Left lung (tissue), 14 donors: ENCODE measurements at places on chromosomes 4 and X. TPM values are rescaled to one million over a fixed set of nuclear protein-coding genes. Genes with fewer than 3 reads are reported as not detected.

DNA sequence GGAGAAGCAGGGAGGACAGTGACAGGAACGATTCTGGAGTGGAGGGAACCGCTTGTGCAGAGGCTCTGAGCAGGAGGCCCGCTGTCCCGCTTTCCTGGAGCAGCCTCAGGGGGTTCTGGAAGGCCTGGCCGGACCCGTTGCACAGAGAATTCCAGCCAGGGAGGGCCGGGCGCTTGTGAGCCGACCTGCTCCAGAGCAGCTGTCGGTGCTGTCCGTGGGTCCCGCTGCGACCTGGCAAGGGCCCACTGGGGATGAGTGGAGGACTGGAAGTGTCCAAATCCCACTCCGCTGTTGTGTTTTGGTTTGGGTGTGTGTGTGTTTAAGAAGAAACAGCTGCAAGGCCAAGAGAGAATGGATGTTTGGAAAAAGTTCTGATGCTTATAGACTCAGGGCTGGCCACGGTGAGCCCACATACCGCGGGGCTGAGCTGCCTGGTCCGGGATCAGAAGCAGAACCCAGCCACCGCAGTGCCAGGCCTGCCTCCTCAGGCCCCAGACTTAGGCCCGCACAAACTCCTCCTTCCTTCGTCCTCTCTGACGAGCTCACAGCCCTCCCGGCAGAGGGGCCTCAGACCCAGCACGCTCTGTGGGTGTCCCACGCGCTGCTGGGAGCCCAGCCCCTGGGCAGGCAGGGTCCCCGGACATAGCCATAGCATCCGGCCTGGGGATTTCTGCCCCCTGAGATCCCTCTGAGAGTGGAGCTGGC is 73.9 kb downstream of the HTRA3 start:
- DNase-seq: no peak

- DNase-seq: no peak
Measured at GRCh38 chr4:15513545-15513944, 43.9 kb downstream of the CC2D2A start.

IL9R gene
- total RNA-seq: 1.8 TPM

- no peak for DNase-seq
Measured at GRCh38 chr4:6965329-6965728, 55.7 kb downstream of the TBC1D14 start.

DNA sequence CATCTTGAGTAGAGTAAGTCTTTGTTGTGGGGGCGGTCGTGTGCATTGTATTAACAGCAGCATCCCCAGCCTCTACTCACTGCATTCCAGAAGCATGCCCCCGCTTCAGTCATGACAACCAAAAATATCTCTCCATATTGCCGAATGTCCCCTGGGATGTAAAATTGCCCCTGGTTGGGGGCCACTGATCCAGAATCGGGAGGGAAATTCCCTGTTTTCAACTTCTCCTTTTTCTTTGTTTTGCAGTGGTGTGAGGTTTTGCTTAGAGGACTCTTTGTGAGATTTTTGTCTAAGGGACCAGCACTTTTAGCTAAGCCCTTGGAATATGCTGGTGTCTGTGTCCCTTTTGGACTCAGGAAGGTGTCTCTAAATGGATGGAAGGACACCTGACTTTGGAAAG is 3.0 kb upstream of the IL13RA1 start:
- DNase-seq: no peak

GRCh38 chrX:130091980-130092522 is 18.2 kb downstream of the ELF4 start:
- no peak for DNase-seq

DNA sequence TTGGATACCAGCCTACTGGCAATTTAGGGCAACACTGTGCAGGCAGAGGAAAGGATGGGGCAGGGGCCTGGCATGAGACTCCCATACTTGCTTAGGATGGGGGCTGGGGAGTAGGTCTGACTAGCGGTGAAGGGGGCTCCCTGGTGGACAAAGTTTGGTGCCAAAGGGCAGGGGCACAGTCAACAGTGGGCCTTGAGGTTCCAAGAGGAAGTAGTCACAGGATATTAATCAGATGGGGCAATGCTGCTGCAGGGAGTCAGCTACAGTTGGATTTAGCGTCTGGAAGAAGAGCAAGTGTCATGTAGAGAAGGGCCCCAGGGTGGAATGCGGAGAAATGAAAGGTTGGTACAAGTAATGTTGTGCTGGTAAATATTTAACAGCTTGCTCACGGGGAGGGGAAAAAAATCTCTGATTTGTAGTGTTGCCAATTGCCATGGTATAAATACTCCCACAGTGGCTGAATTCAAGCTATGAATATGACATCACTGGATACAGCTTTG is 139.4 kb downstream of the PJA1 start:
- no peak for DNase-seq

DNA sequence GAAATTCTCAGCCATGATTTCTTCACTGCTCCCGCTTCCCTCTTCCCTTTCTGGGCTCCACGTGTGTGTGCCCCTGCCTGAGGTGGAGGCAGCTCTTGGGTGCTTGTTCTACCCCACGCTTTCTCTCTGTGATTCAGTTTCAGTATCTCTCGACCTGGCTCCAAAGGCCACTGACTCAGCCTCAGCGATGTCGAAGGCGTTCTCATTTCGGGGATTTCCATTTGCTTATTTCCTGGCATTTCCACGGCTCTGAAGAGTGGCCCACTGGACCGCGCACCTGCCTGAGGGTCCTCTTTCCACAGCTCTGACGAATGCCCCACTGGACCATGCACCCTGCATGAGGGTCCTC is 52.4 kb downstream of the GAK start:
- DNase-seq: no peak

DNA sequence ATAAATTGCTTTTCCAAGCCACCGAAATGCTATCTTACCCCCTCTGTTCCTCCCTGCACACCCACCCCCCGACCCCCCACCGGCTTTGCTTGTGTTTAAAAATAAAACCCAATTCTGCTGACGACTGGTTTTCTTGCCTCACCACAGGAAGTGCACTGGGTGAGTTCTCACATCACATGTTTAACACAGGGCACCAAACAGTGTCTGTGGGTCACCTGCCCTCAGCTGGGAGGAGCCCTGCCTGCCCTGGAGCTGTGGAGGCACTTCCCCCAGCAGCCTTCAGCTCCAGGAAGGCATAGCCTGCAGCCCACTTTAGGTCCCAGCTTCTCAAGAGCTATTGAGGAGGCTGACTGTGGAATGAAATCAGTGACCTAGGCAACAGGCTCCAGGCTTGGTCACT is 8.8 kb downstream of the TMEM255A start:
- no peak for DNase-seq

DNA sequence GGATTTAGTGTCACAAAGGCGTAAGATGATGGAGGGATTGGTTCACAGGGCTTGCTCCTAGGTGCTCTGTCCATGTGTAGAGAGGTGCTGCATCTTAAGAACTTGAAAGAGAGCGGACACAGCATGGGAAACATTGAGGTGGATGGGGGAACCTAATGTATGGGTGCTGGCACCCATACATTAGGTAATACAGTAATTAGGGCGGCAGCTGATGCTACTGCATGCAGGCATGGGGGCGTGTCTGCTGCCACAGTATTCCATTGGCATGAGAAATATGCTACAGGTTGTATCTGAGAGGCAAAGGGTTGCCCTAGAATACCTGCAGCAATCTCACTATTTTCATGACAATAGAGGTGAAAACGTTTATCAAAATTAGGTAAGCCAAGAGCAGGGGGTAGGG is 45.8 kb upstream of the UXT start:
- DNase-seq: no peak

ZNF157 gene
- 0.20 TPM for total RNA-seq

CCKAR gene
- total RNA-seq: not detected
